Bone marrow (tissue), 2 donors: ENCODE measurements at places on chromosomes 16 and 17.

DNA sequence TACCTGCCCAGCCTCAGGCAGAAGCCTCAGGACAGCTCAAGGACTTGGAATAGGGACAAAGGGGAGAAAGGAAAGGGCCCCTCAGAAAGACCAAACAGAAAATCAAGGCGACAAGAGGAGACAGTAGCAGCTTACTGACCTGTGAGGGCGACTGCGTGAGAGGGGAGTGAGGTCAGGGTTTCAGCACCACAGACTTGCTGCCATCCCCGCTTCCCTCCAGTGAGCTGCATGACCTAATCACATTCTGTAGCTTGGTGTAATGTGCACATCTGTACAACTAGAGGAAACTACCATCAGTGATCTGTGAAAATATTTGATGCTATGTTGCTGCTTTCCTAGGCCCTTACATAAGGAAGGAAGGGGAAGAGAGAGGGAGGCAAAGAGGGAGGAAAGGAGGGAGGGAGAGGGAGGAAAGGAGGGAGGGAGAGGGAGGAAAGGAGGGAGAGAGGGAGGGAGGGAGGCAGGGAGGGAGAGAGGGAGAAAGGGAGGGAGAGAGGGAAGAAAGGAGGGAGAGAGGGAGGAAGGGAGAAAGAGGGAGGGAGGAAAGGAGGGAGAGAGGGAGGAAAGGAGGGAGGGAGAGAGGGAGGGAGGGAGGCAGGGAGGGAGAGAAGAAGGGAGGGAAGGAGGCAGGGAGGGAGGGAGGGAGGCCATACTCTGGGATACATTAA lies 404.9 kb upstream of the CDH5 start:
- DNase-seq: no peak

DNA sequence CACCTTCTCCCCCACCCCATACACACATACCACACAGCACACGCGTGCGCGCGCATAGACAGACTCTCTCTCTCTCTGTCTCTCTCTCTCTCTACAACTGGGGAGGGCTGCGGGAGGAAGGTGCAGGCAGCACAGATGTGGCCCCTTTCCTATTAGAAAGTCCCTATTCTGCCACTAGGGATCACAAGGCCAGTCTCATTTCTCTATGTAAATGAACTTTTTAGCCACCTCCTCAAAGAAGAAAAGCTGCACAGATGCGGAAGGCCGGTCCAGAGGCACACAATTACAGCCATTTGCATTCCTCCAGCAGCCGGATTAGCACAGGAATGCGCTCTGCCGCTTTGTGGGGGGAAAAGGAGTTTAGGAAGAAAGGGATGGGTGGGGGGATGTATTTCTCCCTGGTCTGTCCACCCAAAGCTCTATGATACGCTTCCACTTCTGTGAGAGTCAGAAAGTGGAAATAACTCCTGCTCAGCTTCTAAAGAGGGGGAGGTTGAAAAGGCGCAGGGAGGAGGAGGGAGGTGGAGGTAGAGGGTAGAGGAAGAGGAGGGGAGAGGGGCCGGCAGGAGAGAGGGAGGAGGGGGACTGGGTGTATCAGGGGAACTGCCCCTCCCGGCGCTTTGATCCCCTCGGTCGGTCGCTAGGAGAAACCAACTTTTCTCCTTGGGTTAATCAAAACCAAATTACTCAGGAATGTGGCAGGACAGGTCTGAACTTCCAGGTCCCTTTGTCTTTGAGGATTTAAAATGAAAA lies 11.7 kb downstream of the ZFHX3 start:
- DNase-seq: no peak

- DNase-seq: no peak
Observed at GRCh38 chr16:53465606-53466280, 31.5 kb downstream of the RBL2 start.

GRCh38 chr16:7366041-7366440 lies 33.4 kb downstream of the RBFOX1 start:
- no peak for DNase-seq

- DNase-seq: no peak
Observed at GRCh38 chr17:52297230-52298010, 138.9 kb upstream of the CA10 start.

- no peak for DNase-seq
Observed at GRCh38 chr17:37706446-37706845, 38.4 kb downstream of the HNF1B start.

DNA sequence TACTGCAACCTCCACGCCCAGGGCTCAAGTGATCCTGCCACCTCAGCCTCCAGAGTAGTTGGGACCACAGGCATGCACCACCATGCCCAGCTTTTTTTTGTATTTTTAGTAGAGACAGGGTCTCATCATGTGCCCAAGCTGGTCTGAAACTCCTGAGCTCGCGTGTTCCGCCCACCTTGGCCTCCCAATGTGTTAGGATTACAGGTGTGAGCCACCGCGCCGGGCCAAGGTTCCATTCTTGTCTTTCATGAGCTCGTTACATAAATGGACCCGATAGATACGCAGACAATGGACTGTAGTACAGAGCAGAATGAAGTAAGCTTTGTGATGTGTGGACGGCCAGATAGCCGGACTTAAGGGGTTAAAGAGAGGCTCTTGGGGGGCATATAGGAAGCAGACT lies 19.3 kb downstream of the UBN1 start:
- DNase-seq: no peak

DNA sequence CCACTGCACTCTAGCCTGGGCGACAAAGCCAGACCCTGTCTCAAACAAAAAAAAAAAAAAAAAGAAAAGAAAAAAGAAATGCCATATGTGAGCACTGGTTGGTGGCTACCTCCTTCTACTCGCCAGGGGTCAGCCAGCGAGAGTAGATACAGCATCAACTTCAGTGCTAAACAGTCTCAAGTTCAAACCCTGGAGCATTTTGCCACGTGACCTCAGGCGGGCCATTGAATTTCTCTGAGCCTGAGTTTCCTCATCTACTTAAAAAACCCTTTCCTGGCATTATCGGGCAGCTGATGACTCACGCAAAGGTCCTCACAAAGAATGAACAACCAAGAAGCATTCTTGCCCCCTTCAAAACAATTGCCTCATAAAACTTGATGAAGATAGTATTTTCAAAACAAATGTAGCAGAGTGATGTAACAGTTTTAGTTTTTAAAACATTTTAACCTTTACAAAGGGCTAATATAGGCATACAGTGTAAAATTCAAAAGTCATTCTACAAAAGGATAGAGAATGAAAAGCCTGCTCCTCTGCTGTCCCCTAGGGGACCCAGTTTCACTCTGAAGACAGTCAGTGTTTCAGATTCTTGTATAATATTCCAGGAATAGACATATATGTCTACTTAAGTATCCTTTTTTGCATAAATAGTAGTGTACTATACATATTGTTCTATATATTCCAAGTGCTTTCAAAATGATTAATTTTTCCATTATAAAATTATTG lies 28.4 kb downstream of the DNAH2 start:
- DNase-seq: no peak

DNA sequence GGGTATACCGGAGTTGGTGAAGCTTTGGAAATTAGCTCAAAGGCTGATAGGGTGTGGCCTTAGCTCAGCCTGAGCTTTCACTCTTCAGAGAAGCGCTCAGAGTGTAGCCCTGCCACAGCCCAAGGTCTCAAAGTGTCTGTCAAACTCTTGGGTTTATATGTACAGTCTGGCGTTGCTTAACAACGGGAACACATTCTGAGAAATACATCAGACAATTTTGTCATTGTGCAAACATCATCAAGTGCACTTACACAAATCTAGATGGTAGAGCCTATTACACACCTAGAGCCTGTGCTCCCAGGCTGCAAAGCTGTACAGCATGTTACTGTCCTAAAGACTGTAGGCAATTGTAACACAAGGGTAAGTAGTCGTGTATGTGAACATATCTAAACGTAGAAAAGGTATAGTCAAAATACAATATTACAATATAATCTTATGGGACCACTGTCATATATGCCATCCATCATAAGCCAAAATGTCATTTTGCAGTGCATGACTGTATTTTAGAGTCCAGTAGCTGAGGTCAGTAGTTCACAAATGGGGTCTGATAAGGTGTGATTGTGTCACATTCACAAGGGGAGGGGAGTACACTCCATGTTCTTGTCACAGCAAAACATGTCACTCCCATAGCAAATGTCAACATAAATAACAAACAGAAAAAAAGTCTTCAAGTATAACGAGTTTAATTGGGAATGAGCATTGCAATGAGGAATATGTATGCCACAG lies 20.6 kb downstream of the CHAD start:
- DNase-seq: no peak

DNA sequence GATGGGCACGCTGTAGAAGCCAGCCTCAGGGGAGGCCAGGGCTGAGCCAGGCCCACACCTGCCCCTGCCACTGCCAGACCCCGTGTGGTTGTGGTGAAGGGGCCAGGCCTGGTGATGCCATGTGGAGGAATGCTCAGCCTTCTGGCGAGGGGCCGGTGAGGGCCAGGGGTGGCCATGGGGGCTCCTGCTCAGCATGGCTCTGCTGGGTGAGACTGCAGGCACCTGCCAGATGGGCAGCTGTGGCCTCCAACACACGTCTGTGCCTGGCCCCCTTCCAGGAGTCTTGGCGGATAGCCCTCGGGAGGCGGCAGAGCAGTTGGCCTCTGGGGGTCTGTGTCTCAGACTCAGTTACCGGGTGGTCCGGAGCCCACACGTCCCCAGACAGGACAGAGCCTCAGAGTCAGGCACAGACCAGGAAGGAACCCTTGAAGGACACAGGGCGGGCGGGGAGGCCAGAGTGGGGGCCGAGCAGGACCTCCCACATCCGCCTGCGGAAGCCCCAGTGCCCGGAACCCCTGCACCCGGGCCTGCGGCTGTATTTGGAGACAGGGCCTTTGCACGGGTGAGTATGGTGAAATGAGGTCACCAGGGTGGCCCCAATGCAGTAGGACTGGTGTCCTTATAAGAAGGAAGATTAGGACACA lies 22.5 kb upstream of the CHMP6 start:
- DNase-seq: no peak

GRCh38 chr17:57255182-57255775 lies 1.0 kb upstream of the MSI2 start:
- no peak for DNase-seq

GRCh38 chr16:67571981-67572431 lies 9.7 kb downstream of the CTCF start:
- DNase-seq: no peak

GRCh38 chr16:51156807-51157200 lies 5.7 kb upstream of the SALL1 start:
- no peak for DNase-seq

- no peak for DNase-seq
Observed at GRCh38 chr16:87468550-87468949, 24.3 kb downstream of the ZCCHC14 start.

DNA sequence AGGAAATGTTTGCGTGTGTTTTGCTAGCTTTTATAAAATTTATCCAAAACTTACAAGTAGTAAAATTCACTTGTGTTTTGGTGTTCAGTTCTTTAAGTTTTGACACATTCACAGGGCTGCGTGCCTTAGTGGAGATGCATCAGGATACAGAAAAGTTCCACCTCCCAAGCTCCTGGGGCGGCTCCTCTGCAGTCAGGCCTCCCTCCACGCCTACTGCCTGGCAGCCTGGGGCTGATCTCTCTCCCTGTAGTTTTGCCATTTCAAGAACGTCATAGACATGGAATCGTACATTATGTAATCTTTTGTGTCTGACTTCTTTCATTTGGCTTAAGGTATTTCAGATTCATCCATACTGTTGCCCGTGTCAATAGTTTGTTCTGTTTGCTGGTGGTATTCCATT lies 27.2 kb upstream of the IRF8 start:
- no peak for DNase-seq

DNA sequence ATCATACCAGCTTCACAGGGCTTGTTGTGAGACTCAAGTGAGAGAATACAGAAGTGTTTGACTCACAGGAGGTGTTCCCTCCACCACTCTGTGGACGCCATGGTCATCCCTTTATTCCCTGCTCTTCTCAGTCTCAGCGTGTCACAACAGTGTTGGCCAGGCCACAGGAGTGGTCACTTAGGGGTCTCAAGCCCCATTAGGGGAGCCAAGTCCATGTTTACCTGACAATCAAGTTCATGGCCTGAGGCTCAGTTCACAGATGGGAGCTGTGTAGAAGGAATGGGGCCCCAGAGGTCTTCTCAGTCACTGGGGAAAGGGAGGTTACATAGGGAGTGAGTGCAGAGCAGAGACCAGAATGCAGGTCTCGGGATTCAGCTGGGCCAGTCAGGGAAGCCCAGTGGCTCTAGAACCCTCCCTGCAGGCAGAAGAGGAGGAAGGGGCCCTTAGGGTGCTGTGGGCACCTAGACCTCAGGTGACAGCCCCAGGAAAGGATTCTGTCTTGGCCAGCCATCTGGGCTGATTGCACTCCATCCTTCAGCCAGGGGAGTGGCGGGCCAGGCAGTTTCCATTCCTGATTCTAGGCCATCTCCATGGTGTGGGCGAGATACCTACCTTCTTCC lies 9.5 kb upstream of the CENPT start:
- DNase-seq: no peak

DNA sequence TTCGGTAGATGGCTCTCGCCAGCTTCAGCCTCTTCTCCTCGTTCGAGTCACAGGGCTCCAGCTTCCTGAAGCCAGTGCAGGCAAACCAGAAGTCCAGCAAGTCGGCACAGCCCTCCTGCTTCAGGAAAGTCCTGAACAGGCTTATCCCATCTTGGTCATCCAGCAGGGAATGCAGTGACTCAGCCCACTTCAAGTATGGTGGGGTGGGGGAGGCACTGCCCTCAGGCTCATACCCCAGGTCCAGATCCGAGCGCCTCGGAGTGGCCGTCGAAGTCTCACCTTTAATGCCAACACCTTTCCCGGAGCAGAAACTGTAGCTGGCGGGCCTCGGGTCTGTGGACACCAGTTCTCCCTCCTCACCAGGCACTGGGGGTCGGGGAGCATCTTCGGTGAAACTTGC lies 5.9 kb downstream of the AXIN1 start:
- DNase-seq: no peak

DNA sequence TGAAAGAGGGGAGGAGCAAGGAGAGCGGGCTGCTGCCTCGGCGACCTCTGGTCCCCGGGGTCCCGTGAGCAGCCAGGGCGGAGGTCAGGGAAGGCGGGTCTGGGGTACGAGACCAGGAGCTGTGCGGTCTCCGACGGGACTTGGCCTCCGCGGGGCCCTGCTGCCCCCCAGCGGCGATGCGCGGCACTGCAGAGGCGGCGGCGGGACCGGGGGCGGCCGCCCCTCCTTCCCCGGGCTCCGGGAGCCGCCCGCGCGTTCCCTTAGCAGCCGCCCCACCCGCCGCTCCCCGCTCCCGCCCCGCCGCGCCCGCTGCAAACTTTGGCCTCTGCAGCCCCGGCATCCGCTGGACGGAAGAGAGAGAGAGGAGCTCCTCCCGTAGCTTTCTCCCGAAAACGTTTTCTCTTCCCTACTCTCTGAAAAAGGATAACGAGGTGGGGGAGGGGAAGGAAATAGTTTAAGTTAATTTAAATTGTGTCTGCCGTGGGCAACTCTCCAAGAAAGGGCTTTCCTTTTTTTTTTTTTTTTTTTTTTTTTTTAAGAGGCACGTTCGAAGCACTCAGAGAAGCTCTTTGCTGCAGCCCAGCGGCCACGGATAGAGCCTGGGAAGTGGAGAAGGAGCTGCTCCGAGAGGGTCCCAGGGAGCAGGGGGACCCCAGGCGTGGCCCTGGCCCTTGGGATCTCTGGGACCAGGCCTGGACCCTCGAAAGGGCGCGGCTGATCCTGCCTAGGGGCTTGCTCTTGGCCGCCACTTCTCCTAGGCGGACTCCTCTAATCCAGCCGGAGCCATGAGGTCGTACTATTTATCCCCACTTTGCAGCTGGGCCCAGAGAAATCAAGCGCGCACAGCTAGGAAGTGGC lies 43.2 kb downstream of the C16orf82 start:
- peak; percentile 12 for DNase-seq
